ENCODE measurements at places on chromosomes 11 and 22. TPM values are rescaled to one million over a fixed set of nuclear protein-coding genes. Genes with fewer than 3 reads are reported as not detected.
A peak's percentile ranks its signal among the peaks of the same experiment; 100 is the strongest.

- DNase-seq = peak; percentile 1
These were observed 68.4 kb downstream of the MYEOV start for GRCh38 chr11:69362315-69362714.

- DNase-seq = peak; percentile 59
These were observed 15.5 kb downstream of the EFCAB6 start for GRCh38 chr22:43796567-43796966.

Gene XBP1
- 341 TPM for total RNA-seq

GRCh38 chr11:128961645-128962044, 19.0 kb upstream of the TP53AIP1 start:
- no peak for DNase-seq

DNA sequence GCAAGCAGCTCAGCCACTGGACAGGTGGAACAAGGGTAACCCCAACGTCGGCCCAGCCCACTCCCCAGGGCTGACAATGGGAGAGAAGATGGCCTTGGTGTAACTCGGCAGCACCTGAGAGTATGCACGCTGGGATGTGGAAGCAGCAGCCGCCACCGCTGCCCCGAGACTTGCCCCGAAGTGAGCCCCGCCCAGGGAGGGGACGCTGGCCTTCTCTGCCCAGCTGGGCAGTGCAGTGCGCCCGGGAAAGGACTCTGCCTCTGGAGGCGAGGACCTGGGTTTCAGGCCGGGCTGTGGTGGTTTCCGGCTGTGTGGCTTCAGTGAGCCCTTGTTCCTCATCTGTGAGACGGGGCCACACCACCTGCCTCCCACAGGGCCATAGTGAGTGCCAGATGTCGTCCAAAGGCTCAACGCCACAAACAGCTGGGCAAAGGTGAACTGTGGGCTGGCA, 8.6 kb upstream of the POLDIP3 start:
- DNase-seq = no peak

DNA sequence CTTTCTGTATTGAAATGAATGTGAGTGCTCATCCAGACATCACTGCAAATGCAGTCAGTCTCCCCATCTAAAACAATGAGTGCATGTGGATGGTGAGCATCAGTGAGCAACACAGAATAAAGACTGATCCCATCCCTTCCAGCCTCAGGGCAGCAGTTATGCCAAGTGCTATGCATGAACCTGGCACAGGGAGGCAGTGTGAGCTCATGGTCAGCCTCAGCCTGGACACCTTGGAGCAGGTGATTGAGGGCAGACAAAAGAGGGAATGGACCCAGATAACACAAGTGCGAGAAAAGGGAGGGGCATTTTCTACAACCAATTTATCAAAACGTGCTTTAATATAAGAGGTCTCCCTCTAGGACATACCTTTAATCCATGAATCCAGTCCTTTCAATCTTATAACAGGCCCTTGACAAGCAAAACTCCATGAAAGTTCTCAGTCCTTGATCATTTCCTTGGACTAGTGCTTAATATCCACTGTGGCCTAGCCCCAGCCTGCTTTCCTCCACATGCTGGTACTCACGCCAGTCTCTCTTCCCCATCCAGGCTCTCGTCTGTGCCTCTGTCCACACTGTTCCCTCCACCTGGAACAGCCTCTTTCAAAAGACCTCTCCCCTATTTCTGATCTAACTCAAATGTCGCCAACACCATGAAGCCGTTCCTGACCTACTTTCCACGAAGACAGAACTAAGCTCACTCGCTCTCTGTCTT, 50.5 kb upstream of the LRRC55 start:
- DNase-seq = no peak

GRCh38 chr22:41048791-41049717, 43.3 kb upstream of the EP300 start:
- peak; percentile 92 for DNase-seq

- peak; percentile 90 for DNase-seq
These were observed 579.3 kb downstream of the BUD13 start for GRCh38 chr11:116193321-116194131.

DNA sequence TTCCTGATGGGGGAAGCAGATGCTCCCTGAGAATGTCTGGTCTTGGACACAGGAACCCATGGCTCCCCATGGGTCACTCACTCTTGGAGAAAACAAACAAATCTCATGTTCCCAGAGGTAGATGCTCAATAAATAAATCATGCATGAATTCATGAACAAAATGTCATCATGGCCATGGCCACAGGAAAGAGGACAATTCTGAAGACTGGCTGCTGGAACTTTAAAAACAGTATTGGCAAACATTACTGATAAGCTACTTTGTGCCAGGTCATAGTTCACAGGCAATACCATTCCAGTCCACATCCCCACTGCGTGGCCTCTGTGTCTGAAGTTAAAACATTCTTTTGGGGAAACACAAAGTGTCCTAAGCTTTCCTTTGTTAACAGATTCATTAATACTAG, 9.2 kb upstream of the SMIM35 start:
- no peak for DNase-seq

DNA sequence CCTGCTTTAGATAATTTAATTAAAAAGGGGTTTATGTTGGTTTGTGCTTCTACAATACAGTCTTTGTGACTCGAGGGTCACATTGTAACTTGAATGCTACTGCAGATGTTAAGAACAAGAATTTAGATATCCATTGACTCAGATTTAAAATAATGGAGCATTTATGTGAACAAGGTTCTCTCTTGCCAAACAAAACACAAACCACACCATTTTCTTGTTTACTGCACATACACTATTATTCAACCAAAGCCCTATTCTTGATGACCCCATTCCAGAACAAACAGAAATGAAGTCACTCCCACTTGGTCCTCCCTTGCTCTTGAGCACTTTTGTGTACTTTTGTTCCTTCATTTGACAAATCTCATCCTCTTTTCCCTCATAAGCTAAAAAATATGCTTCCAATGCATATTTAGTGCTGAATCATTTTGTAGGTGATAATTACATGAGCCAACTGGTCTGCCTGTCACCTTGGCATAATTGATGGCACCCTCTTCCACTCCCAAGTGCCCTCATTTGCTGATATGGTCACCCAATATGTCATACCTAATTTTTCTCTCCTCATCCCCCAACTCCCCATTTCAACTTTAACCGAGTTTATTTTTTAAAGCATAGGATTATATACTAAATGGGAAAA, 2.8 kb downstream of the C11orf71 start:
- DNase-seq = no peak

DNA sequence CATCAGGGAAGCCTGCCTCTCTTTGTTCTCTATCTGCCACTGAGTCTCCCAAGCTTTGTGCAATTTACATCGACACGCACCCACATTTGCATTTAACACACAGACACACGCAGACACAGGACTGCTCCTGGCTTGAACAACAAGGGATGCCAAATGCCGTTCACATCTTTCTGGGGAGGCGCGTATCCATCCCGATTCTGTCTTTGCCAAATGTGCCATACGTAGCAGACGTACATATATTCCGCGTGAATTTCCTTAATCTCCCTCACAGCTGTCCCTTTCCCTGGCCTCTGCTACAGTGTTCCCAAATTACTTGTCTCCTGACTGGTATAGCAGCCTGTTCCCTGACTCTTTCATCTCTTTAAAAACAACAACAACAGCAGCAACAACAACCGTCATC, 409.5 kb downstream of the MIAT start:
- no peak for DNase-seq

DNA sequence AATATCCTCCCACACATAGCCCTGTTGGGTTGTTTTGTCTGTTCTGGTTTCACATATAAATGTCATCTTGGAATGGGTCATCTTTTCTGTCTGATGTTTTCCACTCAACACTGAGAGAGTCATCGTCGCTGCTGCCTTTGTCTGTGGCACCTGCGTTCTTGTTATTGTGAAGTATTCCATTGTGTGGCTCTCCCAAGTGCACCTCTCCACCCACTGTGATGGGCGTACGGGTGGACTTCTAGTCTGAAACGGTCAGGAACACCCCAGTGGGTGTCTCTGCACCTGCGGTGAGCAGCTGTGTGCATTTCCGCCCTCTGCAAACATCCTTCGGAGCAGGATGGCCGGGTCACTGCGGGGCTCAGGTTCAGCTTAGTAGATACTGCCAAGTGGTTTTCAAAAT, 34.5 kb upstream of the RTL6 start:
- no peak for DNase-seq

GRCh38 chr11:84673753-84674152, 953.4 kb downstream of the DLG2 start:
- peak; percentile 10 for DNase-seq

- DNase-seq = peak; percentile 10
These were observed 184.2 kb upstream of the LUZP2 start for GRCh38 chr11:24312464-24313238.

DNA sequence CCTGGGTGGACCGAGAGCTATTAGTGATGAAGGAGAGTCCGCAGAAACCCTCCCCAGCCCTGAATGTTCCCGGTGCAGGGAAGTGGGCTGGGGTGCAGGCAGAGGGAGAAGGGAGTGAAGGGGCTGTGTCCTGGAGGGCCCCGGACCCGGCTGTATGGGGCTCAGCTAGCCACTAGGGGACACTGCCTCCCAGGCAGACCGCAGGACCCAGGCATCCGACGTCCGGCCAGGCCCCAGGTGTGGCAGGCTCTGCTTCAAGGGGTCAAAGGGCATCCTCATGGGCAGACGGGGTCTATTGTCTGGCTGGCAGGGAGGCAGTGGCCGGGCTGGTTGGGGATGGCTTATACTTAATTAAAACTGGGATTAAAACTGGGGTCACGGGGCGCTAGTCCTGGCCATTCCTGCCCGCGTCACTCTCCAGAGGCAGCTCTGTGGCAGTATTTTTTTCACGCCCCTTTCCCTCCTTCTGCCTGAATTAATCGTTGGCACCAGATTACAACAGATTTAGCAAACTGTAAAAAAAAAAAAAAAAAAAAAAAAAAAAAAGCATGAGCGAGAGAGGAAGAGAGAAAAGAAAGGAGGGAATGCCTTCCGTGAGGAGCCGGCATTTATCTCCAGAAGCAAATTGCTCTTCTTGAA, 5.1 kb downstream of the FLRT1 start:
- no peak for DNase-seq

Gene WNT7B
- 12.5 TPM for total RNA-seq

Gene FUT4
- 9.7 TPM for total RNA-seq

DNA sequence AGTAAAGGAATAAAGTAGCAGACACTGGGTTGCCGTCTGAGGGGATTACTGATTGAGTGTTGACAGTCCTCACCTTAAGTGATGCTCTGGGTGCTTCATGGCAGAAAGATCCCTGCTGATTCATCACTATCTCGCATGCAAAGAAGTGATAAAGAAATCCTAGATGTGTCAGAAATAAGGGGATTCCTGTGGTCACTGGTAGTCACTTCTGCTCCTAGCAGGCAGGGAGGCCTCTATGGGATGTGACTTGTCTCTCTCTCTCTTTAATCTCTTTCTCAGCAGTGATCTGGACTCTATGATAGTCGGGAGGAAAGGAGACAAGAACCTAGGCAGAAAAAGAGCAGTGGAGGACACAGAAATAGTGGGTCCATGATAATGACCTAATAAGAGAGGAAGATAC, 30.9 kb upstream of the OR56A1 start:
- no peak for DNase-seq

DNA sequence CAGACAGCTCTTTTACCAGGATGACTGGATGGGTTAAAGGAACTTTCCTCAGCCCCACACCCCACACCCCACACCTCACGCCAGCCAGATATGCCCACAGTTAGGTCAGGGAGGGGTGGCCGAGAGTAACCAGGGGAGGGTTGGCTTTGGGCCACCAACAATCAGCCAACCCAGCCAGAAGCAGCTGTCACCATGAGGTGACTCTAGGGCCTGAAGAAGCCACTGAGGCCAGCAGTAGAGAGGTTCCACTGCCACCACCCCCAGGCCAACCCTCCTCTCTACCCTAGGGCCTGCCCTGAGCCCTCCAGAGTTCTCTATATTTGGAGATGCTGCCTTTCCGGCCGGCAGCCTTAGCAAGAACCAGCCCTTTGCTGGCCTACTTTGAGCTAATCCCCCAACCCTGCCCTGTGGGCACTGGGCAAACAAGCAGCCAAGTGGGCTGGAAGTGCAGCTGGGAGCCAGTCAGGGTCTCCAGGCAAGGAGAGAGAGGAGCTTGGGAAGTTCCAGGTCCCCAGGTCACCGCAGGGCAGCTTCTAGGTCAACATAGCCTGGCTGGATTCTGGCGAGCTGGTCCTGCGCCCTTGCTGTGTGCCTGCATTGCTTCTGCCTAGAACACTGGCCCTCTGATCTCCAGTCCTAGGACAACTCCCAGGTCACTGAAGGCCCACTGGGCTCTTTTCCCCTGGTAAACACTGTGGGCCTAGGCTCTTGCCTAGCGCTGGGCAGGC, 12.0 kb upstream of the SYT8 start:
- no peak for DNase-seq

Gene FAM83F
- 3.0 TPM for total RNA-seq

Gene GPR83
- total RNA-seq = 0.06 TPM

GRCh38 chr11:3375552-3375951, 3.4 kb downstream of the ZNF195 start:
- no peak for DNase-seq

DNA sequence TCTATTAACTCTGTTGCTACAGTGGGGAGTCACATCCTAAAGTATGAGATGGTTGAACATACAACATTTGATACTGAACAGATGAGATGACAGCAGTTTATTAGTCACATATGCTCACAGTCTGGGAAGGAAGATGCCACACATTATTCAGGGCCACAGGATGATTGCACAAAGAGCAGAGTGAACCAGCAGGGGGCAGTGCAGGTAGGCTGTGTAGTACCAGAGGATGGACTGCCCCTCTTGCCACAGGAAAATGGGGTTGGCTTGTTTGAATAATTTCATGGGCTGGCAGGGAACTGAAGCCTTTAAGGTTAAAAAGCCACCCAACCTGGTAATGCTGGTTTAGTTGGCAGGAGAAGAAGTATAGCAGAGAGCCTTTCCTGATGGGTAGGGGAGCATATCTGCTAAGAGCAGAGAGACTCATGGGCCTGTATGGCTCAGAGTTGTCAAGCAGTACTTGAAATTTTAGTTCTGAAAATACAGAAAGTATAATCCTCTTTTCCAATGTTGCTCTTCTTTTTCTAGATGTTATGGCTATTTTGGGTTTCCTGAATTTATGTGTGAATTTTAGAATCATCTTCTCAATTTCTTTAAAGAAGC, 180.4 kb upstream of the B3GAT1 start:
- no peak for DNase-seq

GRCh38 chr11:65422633-65423515, at the start of gene NEAT1:
NEAT1 (plus strand) TSS chr11:65422798.
- peak; percentile 95 for DNase-seq

- no peak for DNase-seq
These were observed 77.8 kb downstream of the BUD13 start for GRCh38 chr11:116694815-116695590.

DNA sequence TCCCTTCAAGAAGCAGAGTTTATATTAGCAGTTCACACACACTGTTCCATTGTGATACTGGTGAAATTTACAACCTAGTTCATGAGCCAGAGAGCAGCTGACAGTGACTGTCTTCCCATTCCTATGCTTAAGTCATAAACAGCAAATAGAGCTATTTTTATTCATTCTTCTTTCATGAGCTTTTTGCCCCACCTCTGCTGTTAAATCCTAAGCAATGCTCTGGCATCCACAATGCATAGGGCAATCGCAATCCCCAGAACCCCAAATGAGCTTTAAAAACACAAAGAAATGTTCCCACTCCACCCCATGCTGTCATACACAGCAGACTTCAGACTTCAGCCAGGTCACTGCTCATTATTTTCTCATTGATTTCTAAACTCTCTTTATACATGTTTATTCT, 307.5 kb downstream of the ETS1 start:
- DNase-seq = no peak

Gene MS4A1
- 0.37 TPM for total RNA-seq
